Stimulated activated CD4-positive, alpha-beta T cell treated with anti-CD3 and anti-CD28 coated beads, Interleukin-1b, Interleukin-23, amount 100 ng/mL, for 1 hour (primary cell): ENCODE measurements at places on chromosomes 4 and X.
A peak's percentile ranks its signal among the peaks of the same experiment; 100 is the strongest.

- no peak for DNase-seq
These were observed 108.1 kb downstream of the UCHL1 start for GRCh38 chr4:41364876-41365275.

GRCh38 chrX:123905332-123905731, 45.5 kb downstream of the XIAP start:
- no peak for DNase-seq

DNA sequence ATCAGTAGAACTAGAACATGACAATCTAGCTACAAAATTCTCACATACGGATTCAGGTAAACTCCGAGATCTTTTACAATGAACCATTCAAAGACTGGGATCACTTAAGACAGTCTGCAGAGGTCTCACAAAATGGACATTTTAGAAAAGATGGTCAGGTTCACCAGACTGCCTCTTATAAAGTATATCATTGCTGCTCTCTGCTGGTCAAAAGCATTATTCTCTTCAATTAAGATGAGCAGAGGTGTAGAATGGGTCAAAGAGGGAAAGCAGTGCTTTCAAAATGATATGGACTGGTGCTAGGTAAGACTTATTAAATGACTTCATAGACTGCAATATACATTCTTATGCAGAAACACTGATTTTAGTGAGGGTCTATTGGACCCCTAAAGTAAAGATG, 434.7 kb downstream of the PACRGL start:
- DNase-seq = no peak

- DNase-seq = no peak
These were observed 256.3 kb downstream of the CENPC start for GRCh38 chr4:67288964-67289363.

DNA sequence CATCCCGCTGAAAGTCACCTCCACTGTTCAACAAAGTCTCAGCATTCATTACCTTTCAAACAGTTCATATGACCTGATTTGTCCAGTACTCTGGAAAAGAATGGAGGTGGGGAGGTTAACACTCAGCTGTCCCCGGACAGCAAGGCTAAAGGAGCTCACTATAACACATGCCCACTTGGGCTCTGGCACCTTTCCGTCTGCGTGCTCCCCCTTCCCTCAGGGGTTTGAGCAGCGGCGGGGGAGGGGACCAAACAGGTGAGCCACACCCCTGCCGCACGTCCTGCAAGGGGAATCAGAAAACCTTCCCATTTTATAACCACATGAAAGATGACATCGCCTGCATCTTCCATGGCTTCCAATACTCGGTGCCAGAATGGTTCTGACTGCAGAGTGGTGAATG, 39.9 kb upstream of the NFXL1 start:
- no peak for DNase-seq

GRCh38 chr4:17494258-17495190, 17.4 kb downstream of the QDPR start:
- DNase-seq = no peak

DNA sequence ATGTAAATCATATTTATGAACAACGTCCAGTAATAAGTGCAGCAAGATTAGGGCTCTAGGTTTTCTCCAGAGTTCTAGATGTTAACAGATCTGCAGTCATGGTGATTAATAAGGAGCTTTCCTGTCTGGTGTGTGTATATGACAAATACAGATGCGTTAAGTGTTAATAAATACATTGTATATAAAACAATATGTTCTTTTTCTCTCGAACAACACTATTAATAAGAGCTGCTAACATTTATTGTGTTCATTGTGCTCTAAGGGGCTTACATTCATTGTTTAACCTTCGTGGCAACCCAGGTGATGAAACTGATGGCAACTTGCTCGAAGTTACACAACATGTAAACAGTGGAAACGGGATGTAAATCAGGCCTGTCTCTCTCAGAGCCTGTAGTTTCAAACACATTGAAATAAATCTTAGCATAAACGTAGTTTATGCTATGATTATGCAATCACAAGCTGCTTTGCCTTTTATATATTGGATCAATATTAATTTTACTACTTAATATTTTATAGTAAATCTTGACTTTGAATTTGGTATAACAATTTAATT, 547 bp upstream of the CLGN start:
- no peak for DNase-seq

DNA sequence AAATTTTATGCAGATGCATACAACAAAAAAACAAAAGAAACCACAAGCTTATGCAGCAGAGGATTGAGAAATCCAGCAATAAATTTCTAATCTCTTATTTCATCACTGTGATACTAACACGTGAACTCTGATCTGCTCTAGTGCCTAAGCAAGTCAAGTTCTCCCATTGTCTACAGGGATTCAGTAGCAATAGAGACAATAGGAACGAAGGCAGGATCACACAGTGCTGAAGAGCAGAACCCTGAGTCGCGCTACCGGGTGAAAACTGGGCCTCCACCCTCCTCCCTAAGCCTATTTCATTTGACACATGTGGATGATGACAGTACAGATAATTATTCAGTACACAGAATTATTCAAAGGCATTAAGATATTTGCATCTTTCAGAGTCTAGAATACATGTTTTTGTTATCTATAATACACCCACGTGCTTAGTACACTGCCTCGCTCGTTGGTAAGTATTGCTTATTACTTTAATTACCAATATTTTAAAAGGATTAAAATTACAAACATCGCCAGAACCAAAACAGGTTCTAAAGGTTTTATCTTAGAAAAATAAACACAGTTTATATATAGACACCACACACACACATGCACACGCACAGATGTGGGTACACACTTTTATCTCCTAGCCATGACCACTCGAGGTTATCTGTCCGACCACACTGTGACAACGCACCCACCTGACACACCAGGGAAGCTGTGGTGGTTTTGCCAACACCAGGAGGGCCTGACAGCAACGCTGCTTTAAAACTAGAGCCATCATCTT, 60.1 kb downstream of the RFC1 start:
- DNase-seq = no peak

- no peak for DNase-seq
These were observed 600 bp downstream of the BEX4 start for GRCh38 chrX:103215425-103215991.

DNA sequence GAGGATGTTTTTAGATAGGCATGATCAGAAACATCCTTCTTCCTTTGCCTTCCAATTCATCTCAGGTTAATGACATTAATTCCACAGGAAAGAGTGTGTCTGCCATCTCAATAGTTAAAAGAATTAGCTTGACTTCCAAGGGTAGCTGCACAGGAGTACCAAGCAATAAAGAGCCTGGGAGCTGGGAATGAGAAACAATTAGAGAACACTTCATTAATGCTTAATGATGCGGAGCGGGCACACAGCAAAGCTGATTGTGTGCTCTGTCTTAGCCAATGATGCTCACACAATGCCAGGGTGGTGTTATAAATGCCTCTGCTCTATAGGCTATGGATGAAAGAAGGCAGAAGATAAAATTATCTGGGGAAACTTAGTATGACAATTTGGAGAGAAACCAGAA, 1052.5 kb upstream of the LCORL start:
- DNase-seq = no peak

- no peak for DNase-seq
These were observed 28.0 kb downstream of the ING2 start for GRCh38 chr4:183532821-183533220.

DNA sequence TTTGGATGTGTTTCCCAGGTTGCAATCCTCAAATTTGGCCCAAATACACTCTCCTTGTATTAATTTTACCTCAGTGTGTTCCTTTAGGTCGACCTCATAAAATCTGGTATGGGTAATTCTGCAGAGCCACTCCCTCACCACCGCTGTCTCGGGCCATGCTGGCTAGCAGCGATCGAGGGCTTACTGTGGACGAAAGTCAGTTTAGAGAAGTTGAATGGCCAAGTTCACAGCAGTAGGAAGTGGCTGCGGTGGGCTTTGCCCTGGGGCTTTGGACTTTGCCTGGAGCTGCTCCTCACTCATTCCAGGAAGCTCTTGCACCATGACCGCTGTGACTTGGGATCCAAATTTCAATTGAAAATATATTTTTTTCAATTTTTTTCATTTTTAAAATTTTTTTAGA, 19.6 kb downstream of the TMEM187 start:
- no peak for DNase-seq

DNA sequence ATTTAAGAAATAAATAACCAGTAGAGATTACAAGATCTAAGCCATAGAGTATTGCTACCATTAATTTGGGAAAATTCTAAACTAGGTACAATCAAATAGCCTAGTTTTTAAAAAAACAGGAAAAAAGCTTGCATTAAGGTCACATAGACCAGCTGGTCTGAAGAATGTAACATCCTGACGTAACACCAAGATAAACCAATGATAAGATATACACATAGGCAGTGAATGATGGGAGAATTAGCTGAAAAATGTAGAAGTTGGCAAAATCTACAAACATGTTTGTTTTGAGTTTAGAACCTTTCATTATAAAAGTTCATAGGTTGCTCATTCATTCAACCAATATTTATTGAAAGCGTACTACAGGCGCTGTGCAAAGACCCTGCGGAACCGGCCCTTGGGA, 120.0 kb downstream of the SH3RF1 start:
- DNase-seq = no peak

- DNase-seq = no peak
These were observed 576.4 kb upstream of the SLIT2 start for GRCh38 chr4:19675172-19675811.

DNA sequence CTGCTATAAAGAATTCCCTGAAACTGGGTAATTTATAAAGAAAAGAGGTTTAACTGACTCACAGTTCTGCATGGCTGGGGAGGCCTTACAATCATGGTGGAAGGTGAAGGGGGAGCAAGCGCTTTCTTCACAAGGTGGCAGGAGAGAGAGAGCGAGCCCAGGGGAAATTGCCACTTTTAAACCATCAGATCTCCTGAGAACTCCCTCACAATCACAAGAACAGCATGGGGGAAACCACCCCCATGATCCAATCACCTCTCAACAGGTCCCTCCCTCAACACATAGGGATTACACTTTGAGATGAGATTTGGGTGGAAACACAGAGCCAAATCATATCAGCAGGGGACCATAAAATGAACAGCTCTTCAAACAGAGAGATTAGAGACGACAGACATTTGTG, 198.6 kb downstream of the MAGEB5 start:
- no peak for DNase-seq

- DNase-seq = no peak
These were observed 39.4 kb upstream of the RHOH start for GRCh38 chr4:40157436-40157835.

DNA sequence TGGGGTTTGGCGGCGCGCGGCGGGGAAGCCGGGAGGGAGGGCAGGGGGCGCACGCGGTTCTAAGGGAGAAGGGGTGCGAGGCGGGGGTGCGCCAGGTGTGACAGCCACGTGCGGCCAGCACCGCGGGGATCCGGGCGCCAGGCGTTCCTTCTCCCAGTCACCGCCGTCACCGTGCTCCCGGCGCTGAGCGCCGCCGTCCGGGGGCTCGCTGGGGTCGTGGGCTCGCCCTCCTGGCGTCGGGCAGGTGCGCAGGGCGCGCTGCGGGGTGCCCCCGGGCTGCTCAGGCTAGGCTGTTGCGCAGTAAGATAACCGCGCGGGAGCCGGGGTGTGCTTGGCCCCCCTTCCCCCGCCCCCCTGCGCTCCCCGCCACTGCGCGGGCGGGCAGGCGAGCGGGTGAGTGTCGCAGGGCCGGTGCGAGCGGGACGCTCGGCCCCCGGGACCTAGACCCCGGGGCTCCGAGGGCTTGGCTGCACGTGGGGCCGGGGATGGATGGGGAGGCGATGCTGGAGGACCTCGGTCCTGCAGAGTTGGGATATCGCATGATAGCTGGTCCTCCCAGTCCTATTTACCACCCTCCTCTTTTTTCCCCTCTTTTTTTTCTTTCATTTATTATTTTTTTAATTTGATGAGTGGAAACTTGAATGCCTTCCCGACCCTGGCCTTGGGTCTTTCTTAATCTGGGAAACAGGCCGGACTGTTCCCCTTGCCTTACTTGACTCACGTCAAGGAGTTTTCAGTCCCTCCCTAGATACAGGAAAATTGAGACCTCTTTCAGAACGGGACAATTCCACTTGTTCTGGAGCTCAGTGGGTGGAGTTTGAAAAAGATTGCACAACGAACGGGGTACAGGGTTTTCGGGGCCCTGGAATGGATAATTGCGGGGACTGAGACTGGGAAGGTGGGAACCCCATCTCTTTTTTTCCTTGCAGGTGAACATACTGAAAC, 797 bp downstream of the TXLNG start:
- peak; percentile 10 for DNase-seq

GRCh38 chrX:153803211-153804099, 9.0 kb downstream of the SSR4 start:
- DNase-seq = no peak

- no peak for DNase-seq
These were observed 46.9 kb downstream of the CCDC158 start for GRCh38 chr4:76373919-76374552.

- DNase-seq = no peak
These were observed 24.2 kb upstream of the CXCL2 start for GRCh38 chr4:74123065-74123728.

DNA sequence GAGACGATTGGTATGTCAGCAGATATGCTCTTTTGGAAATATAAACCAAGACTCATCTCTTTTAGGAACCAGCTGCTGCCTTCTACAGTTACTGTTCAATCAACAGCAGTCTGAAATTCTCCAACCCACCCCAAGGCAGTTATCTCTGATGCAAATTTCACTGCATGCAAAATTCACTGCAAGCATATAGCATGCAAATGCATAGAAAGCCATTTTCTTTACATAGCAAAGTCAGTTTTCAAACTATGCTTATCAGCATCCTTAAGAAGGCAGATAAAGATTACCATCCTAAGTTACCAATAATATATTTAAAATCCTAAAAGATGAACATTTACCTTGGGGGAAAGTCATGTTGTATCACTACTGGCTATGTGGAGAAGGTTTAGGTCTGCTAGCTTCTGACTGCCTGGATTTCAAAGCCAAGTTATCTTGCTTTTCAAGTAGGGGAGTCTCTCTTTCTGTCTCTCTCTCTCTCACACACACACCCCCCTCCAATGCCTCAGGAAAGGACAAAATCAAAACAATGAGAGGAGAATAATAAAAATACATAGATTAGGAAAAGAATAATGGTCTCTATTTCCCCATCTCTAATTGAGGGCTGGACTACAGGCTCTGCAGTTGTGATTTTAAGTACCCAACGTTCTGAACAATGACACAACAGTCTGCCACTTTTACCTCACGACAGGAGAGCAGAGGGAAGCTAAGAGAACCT, 1.5 kb downstream of the NMU start:
- DNase-seq = no peak

GRCh38 chrX:151723156-151723760, 7.4 kb downstream of the FATE1 start:
- DNase-seq = no peak

- no peak for DNase-seq
These were observed 17.6 kb upstream of the HS3ST1 start for GRCh38 chr4:11446155-11446811.
